ENCODE measurements at places on chromosomes 3 and 15.

DNA sequence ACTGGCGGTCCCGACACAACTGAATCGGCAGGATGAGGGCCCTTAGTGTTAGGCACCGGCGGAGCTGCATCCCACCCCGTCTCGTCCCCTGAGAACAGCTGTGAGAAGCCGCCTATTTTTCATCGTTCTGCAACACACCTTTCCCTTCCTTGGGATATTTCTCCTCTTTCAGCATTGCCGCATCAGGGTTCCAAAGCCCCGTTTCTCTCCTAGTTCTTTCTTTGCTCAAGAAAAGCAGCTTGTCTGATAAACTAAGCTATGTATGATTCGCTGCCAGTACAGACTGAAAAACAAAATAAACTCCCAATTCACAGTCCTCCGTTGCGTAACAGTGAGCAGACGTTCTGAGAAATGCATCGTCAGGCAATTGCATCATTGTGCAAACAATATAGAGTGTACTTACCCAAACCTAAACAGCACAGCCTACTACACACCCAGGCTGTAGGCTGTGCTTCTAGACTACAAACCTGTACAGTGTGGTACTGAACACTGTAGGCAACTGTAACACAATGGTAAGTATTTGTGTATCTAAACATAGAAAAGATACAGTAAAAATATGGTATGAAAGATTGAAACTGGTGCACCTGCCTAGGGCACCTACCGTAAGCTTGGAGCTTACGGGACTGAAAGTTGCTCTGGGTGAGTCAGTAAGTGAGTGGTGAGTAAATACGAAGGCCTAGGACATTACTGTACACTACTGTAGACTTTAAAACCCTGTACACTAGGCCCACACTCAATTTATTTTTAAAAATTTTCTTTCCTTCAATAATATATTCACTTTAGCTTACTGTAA, 8.9 kb upstream of the ADAMTS17 start:
- no peak for DNase-seq

- no peak for DNase-seq
Measured at GRCh38 chr3:122469659-122470058, 45.1 kb downstream of the KPNA1 start.

GRCh38 chr3:122516846-122517360, 2.2 kb upstream of the KPNA1 start:
- DNase-seq: no peak

DNA sequence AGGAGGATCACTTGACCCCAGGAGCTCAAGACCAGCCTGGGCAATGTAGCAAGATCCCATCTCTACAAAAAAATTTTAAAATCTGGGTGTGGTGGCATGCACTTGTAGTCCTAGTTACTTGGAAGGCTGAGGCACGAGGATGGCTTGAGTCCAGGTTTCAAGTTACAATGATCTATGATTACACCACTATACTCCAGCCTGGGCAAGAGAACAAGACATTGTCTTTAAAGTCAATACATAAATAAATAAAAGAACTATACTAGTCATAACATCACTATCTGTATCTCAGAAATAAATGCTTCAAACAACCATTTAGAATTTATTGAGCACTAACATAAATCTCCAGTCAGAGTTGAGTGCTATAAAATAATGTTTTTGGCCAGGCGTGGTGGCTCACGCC, 8.5 kb upstream of the PHLDB2 start:
- DNase-seq: no peak

DNA sequence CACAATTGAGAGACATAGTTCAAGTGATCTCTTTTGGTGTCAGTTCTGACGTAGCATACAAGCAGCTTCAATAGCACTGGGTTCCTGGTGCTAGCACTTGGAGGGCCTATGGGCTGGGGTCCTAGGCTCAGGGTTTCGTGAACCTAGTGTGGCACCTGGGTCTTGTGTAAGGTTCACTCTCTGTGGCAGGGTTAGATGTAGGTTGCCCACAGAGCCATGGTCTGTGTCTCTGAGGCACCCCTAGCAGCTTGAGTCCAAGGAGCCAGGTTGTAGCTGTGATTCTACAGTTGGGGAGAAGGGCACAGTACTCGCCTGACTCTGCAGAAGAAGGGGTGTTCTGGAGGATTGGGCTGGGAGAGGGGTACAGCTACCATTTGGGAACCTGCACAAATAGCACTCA, 282.6 kb upstream of the LRRC3B start:
- DNase-seq: no peak

- DNase-seq: no peak
Measured at GRCh38 chr15:62104846-62105245, 38.1 kb downstream of the C2CD4A start.

GRCh38 chr3:119230071-119230470, 10.6 kb downstream of the B4GALT4 start:
- no peak for DNase-seq

- DNase-seq: peak; percentile 16
Measured at GRCh38 chr3:31462050-31462569, 70.6 kb upstream of the STT3B start.
